Effector memory CD4-positive, alpha-beta T cell (primary cell): ENCODE measurements at places on chromosomes 7 and 10.

GRCh38 chr10:120355425-120355824 is 101.6 kb upstream of the PLPP4 start:
- DNase-seq = no peak

DNA sequence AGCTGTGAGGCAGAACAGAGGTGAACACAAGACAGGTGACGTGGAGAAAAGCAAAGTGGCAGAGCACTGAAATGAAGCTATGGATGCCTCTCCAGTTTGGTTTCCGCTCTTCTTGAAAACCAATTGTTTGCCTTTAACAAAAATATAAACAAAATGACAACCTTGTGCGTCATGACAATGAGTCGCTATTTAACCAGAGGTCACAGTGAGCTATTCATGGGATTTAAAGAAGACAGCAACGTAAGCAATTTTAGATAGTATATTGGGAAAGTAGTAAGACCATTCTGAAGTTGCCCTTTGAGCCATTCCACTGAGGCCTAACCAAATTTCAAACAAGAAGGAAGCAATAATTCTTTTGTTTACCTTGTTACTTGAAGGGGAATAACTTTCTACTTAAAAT is 15.2 kb upstream of the LRRTM3 start:
- no peak for DNase-seq

DNA sequence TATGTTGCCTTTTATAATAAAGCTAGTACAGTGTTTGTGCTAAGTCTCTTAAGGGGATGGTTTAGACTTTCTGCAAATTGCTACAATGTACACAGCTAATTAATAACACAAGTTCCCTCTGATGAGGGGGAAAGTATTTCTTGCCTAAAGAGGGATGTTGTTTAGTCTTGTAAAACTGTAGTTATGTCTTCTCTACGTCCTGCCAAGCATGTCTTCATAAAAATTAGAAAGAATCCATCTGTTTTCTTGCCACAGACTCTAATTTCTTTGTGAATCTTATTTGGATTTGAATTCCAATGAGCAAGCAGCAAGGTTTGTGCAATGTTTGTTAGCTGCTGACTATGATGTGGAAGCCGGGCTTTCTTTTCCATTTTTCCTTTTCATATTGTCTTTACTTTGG is 28.2 kb downstream of the ADARB2 start:
- DNase-seq = no peak

DNA sequence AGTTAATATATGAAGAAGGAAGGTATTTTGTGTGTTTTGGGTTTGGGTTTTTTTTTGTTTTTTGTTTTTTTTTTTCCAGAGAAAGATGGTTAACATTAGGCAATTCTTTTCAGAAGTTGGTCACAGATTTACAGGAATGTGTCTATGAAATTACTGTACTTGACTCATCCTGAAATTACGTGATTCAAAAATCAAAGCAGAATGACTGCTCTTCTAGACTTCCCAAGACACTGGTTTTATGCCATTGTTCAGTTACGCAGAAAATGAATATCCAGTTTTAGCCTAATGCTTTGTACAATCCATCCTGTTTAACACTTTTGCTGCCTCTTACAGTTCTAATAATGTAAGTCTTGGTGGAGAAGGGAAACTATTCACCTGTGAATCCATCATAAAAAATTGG is 39.7 kb upstream of the CELF2 start:
- no peak for DNase-seq

DNA sequence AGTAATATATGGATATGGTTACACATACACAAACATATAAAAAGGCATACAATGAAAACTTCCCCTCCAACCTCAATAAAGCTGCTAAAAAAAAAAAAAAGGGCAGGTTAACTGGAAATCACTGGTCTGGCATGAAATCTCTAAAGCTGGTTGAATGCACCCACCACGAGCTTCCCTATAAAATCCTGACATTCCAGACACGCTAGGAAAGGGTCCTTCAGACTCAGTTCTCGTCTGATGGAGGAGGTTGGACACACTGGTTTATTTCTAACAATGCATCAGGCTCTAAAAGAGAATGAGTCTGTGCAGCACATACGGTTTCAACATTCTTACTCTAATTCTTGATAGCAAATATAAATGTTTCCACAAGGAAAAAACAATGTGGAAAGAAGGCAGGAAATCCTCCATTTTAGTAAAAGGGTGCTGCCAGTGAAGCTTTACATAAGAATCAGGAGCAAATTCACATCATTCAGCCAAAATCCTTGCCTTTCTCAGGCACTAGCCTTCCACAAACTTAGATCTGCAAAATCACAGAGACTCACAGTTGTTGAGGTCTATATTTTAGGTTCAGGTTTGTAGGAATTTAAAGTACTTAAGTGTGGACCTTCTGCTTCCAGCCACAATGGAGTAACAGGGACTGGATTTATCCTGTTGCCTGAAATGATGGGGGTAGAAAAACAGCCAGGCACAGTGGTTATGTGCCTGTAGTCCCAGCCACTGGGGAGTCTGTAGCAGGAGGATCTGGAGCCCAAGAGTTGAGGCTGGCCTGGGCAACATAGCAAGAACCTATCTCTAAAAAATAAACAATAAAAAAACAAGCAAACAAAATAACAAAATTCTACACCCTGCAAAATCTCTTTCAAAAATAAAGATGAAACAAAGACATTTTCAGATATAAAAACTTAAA is 73.5 kb downstream of the CYTH3 start:
- DNase-seq = no peak

DNA sequence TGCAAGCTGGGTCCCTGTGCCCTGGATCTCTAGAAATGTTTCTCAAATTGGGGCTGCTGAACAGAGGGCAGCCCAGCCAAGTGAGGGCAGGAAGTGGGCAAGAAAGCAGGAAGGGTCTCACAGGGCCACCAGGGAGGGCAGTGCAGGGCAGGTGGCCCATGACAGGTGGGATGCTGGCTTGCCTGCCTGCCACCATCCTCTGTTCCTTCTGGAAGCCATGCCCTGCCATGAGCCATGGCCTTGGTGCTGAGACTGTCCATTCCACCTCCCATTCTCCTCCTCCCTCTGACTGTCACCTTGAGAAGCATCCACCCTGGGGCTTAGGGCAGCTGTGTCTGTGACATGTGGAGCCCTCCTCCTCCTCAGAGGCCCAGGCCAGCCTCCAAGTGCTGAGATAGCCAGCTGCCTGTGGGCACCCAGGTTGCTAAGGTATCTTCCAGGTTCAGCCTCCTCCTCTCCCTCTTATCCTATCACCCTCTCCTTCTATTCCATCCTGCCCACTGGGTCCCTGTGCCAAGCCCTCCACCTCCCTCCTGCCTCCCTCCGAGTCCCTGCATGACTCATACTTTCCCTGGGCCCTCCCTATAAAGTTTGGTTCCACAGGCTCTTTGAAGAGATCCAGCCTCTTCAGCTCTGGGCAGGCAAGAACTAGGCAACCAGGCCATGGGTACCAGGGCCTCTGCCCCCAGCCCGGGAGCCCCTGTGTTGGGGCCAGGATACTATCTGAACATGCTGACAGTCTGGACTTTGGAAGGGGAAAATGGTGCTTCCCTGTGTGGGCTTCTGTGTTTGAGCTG is 1.3 kb downstream of the VSIR start:
- DNase-seq = peak; percentile 35

DNA sequence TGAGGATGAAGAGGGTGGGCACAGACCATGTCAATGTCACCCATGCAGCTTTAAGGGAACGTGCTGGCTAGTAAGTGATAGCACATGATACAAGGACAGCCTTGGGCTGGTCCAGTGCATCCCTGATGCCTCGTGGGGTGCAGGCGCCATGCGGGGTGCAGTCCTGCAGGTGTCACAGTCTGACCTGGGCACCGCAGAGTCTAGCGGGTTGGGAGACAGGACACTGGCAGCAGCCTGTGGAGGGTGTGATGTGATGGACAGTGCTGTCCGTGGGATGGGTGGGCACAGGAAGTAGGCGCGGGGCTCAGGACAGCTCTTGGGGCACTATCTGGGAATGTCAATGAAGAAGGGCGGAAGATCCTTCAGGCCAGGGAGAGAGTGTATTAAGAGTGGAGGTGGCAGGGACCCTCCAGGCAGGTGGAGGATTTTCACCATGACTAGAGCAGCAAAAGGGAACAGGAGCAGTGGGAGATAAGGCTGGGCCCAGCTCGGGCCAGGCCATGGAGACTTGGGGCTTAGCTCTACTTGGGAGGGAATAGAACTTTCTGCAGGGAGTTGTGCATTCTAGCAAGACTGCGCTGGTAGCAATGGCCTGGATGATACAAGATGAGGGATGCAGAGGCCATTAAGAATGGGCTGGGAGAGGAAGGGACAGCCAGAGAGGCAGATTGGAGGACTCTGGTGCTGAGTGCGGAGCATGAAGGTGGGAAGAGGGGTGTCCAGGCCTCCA is 122.5 kb downstream of the PTPN20 start:
- no peak for DNase-seq

GRCh38 chr7:8724080-8724718 is 290.8 kb downstream of the NXPH1 start:
- DNase-seq = no peak

DNA sequence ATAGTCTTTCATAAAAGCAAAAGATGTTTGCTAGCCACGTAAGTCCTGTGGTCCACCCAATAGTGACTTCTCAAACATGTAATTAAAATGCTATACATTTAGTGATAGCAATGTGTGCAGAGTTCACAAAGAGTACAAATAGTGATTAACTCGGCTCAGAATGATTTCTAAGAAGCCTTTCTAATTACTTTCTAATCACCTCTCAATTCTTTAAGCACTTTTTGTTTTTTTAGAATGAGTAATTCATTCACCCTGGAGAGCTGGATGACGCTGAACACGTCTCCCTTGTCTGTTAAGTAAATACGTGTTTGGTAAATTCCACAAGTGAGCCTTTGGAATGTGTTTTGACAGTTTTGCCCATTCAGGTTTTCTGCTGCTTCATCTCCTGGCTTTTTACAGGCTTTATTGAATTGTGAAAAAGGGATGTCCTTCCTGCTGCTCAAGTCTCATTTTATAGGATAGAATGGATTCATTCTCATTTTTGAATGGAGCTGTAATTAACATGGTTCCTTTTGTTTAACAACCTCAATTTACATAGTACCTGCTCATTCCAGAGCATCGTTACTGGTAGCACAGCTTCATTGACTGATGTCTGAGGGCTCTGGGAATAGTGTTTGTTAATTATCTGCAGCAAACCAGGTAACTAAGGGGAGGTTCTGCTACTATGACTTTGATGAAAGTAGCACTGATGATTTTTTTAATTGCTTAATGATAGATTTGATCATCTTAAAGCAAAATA is 212.1 kb downstream of the VTI1A start:
- no peak for DNase-seq

- DNase-seq = no peak
Measured at GRCh38 chr10:95411635-95412034, 120.8 kb upstream of the PDLIM1 start.

- DNase-seq = no peak
Measured at GRCh38 chr10:87547734-87548311, 43.1 kb downstream of the MINPP1 start.

GRCh38 chr10:110584006-110584405 is 16.5 kb downstream of the SMC3 start:
- DNase-seq = no peak

DNA sequence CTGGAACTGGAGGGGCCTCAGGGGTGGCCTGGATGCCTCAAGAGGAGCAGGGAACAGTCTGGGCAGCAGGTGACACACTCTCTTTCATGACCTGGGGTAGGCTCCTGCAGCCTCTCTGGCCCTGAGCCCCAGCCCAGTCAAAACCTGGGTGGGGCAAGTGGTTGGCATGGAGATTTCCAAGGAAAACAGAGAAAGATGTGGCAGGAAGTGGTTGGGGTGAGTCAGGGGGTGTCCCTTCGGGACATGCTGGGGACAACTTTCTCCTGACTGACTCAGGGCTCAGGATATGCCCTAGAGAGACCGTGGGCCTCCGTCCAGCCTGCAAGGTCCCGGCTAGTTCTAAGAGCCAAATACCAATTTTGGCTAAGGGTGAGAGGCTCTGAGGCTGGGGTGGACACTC is 2.9 kb downstream of the AQP1 start:
- no peak for DNase-seq

DNA sequence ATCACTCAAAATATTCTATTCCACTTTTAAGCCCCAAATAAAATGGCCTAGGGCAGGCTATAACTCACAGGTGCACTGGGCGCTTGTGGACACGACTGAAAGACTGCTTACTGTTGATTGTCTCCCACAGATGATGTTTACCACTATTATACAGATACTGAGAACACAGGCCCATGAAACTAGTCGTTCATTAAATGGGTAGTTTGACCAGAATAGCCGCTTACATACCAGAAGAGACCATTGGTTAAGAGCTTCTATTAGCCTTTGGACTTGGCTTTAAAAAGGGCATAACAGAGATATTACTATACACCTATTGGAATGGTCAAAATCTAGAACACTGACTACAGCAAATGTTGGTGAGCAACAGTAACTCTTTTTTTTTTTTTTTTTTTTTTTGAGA is 4.3 kb downstream of the CCDC6 start:
- DNase-seq = no peak

DNA sequence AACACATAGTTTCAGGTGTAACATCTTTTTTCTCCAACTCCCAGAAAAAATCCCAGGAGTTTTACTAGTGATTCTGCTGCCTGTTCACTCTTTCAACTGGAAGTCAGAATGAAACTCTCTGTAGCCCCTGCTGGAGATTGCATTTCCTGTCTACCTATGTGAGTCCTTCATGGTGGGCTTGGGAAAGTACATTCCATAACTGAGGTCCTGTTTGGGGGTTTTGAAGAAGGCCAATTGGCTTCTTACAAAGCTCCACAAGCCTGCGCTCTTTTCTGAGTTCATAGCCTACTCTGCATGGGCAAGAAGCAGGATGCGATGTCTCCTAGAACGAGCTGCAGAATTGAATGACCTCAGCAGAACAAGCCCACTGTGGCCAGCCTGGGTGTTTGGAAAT is 86.7 kb downstream of the LYZL2 start:
- no peak for DNase-seq

GRCh38 chr7:46004965-46005364 is 83.9 kb upstream of the IGFBP3 start:
- no peak for DNase-seq

- no peak for DNase-seq
Measured at GRCh38 chr10:9596368-9596920, 1421.2 kb upstream of the CELF2 start.

- no peak for DNase-seq
Measured at GRCh38 chr7:13984831-13985685, 4.4 kb downstream of the ETV1 start.

GRCh38 chr10:15258255-15258654 is 89.8 kb upstream of the NMT2 start:
- no peak for DNase-seq

GRCh38 chr7:16668049-16668858 is 22.3 kb downstream of the BZW2 start:
- no peak for DNase-seq
